Fibroblast of skin of right biceps (primary cell): ENCODE measurements at places on chromosomes 1 and 21.
A peak's percentile ranks its signal among the peaks of the same experiment; 100 is the strongest.

- DNase-seq: no peak
Measured at GRCh38 chr1:31856140-31856539, 40.3 kb upstream of the SPOCD1 start.

DNA sequence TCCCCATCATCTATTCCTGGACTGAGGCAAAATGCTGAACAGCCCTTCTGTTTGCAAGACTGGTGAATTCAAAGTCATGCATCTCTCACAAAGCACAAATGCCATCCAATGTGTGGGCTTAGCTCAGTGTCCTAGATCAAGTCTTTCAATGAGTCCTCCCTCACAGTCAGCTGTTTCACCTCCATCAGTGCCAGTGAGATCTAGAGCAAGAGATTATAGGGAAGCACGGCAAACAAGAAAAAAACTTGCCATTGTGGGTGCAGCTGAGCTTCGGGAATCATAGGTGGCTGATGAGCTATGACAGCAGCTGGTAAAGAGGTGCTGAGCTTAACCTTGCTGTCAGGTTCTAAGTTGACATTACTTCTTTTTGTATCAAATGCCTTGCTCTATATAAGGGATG, 130.2 kb downstream of the LMX1A start:
- no peak for DNase-seq

GRCh38 chr1:65470766-65471165, 50.3 kb downstream of the LEPR start:
- DNase-seq: peak; percentile 66

DNA sequence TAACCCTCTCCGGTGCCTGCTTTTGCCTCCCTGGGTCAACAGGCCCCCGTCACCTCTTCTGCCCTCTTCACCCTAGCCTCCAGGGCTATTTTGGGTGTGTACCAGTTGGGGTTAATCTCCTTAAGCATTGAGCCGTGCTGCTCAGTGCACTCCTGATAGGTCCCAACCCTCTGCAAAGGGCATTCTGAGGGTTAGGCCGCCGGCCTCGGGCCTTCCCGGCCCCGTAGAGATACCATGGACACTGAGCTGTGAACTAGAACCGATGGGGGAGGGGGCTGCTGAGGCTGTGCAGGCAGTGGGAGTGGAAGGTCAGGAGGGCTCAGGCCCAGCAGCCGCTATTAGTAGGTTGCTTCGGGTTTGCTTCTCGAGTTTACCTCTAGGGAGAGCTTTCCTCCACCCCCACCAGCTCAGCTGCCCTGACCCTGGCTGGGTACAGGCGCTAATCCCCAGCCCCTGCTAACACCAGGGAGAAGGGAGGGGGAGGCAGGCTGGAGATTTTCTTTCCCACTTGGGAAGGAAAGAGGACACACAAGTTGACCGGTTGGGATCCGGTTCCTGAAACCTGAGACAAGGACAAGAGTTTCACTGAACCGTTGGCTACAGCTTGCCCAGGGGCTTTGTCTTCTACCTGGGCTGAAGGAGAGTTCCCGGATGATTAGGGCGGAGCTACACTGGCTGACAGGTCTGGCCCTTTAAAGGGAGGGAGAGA, 4.8 kb downstream of the LMOD1 start:
- DNase-seq: no peak

- DNase-seq: no peak
Measured at GRCh38 chr21:38500073-38500472, 1.8 kb upstream of the ERG start.

DNA sequence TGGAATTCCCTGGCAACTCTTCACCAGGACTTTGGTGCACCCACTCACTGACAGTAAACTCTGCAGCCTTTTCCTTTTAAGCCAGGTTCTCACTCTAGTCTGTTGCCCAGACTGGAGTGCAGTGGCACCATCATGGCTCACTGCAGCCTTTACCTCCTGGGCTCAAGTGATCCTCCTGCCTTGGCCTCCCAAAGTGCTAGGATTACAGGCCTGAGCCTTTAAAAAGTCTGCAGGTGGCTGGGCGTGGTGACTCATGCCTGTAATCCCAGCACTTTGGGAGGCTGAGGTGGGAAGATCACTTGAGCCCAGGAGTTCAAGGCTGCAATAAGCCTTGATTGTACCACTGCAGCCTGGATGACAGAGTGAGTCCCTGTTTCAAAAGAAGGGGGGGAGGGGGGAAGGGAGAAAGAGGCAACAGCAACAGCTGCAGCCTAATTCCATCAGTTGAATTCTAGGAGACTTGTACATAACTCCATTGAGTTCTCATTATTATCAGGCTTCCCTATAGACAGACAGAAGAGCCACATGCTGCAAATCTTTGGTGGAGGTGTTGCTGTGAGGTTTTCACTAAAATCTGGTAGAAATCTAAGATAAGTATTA, 8.1 kb upstream of the HNRNPR start:
- no peak for DNase-seq

GRCh38 chr1:25257196-25257595, 9.9 kb upstream of the RSRP1 start:
- DNase-seq: peak; percentile 31

DNA sequence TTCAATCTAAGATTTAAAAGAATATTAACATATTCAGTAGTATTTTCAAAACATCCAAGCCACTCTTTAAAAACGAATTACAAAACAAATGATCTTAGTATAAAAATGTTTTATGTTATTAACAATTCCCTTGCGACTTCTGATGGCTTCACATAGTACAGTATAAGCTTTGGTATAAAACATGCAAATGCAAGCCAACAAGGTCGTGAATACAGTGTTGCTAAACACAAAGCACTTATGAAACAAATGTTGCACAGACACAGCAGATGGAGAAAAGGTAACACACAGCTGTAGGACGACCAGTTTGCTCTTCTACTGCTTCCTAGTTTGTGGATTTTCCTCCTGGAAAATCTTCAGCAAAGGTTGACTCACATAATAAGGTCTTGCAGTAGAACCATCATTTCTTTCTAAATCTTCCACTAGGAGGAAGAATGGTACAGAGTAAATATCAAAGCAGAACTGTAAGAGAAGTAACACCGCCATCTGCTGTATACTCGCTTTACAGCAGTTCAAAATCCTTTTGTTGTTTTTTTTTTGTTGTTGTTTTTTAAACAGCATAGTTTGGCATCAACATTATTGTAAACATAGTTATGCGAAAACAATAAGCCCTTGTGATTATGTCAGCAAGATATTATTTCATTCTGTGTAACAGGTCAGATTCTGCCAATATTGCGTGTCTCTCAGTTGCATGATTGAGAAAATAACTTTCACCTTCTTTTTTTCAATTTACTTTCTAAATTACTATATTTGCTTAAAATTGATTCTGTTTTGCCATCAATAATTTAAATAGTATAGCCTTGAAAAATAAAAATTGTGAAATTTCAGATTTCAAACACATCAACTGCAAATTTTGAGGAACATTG, 69.5 kb downstream of the LHX8 start:
- DNase-seq: peak; percentile 38

GRCh38 chr1:43902058-43902831, 31.4 kb upstream of the ARTN start:
- DNase-seq: no peak

- no peak for DNase-seq
Measured at GRCh38 chr21:24160528-24160927, 1446.8 kb downstream of the MRPL39 start.

- DNase-seq: no peak
Measured at GRCh38 chr1:89906088-89906487, 85.3 kb downstream of the LRRC8D start.

- no peak for DNase-seq
Measured at GRCh38 chr1:185551008-185551407, 183.2 kb upstream of the HMCN1 start.

DNA sequence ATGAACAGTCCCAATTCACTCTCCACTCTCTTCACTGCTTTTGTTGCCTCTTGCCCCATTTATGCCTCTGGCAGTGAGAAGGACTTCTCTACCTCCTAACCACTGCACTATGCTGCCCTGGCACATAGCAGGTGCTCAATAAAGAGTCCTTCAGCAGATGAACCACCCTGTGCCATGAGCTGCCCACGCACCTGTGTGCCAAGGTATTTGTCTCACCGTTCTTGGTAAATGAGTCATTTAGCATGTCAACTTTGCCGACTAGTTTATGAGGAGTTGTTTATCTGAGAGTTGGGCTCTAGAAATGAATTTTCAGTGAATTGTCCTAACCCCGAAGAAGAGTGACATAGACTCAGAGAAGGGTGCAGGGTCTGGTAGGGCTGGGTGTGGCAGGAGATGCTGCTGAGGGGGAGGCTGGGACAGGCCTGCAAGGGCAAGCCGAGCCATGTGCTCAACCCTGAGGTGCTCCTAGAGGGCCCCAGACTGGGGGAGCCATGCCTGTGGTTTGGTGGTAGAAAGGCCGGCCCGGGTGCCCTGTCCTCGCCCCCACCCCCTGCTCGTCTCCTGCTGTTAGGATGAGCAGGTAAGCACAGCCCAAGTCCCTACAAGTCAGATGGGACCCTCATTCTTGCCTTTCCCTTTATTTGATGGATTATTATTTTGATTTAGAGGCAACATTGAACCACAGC, 654.5 kb downstream of the MATN1 start:
- no peak for DNase-seq

GRCh38 chr1:225361176-225361575, 66.7 kb downstream of the LBR start:
- DNase-seq: no peak

- peak; percentile 34 for DNase-seq
Measured at GRCh38 chr1:181151378-181152326, 63.2 kb downstream of the IER5 start.

DNA sequence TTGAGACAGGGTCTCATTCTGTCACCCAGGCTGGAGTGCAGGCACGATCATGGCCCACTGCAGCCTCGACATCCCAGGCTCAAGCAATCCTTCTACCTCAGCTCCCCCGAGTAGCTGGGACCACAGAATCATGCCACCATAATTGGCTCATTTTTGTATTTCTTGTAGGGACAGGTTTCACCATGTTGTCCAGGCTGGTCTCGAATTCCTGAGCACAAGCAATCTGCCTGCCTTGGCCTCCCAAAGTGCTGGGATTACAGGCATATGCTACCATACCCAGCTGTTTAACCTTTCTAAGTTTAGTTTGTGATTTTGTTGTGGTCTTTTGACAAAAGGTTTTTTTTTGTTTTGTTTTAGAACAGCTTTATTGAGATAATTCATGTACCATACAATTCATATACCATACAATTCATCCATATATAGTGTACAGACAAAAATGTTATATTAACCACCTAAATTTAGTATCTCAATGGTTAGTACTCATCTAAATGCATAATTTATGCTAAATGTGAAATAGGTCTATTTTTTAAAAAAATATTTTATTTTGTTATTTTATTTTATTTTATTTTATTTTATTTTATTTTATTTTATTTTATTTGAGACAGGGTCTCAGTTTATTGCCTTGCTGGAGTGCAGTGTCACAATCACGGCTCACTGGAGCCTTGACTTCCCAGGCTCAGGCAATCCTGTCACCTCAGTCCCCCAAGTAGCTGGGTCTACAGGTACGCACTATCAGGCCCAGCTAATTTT, 8.9 kb downstream of the ZMPSTE24 start:
- DNase-seq: no peak

GRCh38 chr1:47785561-47786271, 211.5 kb downstream of the TRABD2B start:
- no peak for DNase-seq

DNA sequence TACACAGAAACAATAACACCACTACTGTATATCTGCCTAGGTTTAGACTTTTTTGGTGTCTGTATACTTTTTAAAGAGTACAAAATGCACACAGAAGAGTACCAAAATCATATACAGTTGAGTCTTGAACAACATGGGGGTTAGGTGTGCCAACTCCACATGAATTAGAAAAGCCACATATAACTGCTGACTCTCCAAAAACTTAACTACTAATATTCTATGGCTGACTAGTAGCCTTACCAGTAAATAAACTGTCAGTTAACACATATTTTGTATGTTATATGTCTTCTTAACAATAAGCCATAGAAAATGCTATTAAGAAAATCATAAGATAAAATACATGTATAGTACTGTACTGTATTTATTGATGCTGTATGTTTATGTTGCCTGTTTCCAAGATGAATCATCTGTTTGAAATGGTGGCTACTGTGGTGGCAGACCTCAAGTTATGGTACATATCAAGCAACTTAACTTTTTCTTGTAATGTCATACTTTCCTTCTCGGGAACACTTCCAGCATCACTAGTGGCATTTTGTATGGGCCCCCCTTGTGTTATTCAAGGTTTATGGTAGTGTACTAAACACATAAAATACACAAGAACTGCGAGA, 71.2 kb downstream of the LHX4 start:
- peak; percentile 56 for DNase-seq

DNA sequence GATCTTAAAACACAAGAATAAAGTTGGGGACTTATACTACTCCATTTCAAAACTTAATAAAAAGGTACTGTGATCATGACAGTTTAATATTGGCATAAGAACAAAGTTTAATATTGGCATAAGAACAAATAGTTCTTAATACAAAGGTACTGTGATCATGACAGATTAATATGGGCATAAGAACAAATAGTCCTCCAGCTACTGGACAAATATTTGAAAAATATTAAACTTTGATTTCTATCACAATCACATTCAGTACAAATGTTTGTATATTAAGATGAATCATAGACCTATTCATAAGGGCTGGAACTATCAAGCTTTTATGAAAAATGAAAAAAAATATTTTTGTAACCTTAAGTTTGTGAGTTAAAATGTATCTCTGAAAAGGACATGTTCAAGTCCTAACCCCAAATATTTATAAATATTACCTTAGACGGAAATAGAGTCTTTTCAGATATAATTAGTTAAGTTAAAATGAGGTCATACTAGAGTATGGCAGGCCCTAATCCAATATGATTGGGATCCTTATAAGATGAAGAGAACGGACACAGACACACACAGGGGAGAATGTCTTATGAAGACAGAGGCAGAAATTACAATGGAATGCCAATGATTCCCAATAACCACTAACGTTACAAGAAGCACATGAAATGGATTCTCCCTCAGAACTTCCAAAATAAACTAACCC, 79.1 kb upstream of the RGS1 start:
- no peak for DNase-seq

DNA sequence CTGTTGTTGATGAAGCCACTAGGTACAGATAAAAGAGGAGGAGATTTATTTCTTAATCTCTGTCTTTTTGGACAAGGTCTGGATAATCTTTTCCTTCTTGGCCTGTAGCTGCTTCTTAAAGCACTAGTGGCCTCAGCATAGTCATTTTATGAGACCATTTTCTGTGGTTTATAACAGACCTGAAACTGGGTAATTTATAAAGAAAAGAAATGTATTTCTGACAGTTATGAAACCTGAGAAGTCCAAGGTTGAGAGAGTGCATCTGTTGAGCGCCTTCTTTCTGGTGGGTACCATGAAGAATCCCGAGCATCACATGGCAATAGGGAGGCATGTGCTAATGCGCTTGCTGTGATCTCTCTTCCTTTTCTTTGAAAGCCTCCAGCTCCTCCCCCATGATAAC, 36.7 kb upstream of the PDC start:
- no peak for DNase-seq
